ENCODE measurements at places on chromosomes 3 and 15.

DNA sequence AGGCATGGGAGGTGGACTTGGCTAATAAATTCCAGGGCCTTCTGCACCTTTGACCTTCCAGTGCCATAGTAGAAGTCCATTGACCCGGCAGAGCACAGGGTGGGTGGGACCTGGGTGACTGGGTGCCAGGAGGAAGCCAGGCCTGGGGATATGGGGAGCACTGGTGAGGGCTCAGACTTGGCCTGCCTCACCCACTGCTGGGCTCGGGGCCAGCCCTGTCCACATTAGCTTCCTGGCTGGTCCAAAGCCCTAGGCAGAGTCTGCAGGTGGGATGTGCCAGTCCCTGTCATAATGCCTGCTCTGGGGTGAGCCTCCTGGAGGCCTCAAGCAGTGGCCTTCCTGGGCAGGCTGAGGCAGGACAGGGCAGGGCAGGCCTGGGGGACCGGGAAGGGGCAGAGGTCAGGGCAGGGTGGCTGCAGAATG lies 38.1 kb upstream of the CHRNB4 start:
- DNase-seq, result no peak

DNA sequence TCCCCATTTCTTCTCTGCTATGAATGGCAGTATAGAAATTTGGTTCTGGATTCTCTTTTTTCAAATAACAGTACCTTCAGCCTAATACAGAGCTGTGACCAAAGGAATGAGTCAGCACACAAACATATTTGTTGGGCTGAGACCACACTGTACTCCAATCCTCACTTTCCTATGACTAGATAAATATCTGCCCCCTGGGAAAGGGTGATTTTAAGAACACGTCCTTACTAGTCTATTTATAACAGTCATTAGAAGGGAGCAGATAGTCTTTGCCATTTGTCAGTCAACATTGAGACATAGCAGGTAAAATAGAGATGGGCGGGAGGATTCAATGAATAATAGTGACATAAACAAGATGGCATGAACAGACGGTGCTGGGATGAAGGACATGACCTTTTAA lies 461.3 kb downstream of the MCTP2 start:
- DNase-seq, result no peak

DNA sequence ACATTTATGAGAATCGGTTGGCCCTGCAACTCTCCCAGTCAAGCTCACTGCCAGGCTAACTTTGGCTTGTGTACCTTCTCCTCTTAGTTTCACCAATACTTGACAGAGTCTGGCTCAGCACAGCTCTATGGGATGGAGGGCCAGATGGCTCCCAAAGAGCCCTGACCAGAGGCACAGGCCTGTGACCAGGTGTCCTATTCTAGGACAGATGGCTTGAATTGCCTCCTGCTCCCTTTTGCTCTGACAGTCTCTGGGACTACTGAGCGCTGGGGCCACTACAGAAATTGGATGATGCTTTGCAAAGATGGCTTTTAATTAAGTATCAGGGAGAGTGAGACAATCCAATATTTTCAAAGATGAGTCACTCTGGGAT lies 10.3 kb upstream of the ARID3B start:
- DNase-seq, result no peak

- no peak for DNase-seq
Measured at GRCh38 chr3:177724020-177724638, 526.8 kb upstream of the TBL1XR1 start.

- no peak for DNase-seq
Measured at GRCh38 chr3:195715134-195715533, 5.6 kb upstream of the MUC20 start.

- DNase-seq, result no peak
Measured at GRCh38 chr3:45792516-45793172, 3.7 kb downstream of the SLC6A20 start.

- DNase-seq, result no peak
Measured at GRCh38 chr15:46441294-46442062, 806.6 kb downstream of the SQOR start.

- no peak for DNase-seq
Measured at GRCh38 chr3:176994891-176995781, 202.1 kb downstream of the TBL1XR1 start.

- no peak for DNase-seq
Measured at GRCh38 chr3:140166861-140167599, 232.0 kb downstream of the CLSTN2 start.

- DNase-seq, result no peak
Measured at GRCh38 chr3:11390411-11391131, 118.4 kb downstream of the ATG7 start.

DNA sequence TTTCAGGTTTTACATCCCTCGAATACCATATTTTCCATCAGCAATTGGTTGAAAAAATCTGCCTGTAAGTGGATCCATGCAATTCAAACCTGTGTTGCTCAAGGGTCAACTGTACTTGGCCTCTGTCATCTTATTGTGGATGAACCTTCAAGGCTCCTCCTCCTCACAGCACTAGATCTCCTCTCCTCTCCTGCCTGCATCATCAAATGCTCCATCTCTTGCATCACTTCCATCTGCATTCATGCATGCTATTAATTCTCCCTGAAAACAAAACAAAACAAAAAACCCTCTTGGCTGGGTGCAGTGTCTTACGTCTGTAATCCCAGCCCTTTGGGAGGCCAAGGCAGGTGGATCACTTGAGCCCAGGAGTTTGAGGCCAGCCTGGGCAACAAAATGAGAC lies 10.1 kb downstream of the BCL2L10 start:
- DNase-seq, result no peak

DNA sequence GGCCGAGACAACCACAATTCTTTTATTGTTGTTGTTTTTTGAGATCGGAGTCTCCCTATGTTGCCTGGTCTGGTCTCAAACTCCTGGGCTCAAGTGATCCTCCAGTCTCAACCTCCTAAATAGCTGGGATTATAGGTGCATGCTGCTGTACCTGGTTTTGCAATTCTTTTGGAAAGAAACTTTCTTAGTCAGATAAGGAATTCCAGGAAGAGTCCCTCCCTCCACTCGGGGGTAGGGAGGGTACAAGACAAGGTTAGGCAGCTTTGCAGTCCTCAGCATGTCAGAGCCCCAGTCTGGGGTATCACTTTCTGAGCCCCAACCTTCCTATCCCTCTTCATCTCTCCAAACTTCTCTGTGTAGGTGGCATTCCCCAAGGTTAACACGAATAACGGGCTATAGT lies 33.8 kb upstream of the FURIN start:
- DNase-seq, result no peak

- no peak for DNase-seq
Measured at GRCh38 chr3:46130631-46131310, 77.3 kb downstream of the CCR1 start.

DNA sequence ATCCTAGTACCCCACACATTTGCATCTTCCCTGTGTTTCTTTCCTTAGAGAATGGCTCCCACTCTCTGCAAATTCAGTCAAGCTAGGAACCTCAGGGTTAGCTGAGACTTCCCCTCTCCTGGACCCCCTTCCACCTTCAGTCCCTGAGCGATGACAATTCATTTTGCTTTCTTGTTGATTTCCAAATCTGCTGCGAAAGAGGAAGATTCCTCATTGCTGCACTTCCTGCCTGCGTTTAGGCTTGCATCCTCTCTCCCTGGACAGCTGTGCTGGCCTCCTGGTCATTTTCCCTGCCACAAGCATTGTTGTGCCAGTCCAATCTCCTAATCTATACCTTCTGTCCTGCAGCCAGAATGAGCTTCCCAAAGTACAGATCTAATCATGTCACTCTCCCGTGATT lies 12.3 kb upstream of the DGKG start:
- DNase-seq, result no peak

DNA sequence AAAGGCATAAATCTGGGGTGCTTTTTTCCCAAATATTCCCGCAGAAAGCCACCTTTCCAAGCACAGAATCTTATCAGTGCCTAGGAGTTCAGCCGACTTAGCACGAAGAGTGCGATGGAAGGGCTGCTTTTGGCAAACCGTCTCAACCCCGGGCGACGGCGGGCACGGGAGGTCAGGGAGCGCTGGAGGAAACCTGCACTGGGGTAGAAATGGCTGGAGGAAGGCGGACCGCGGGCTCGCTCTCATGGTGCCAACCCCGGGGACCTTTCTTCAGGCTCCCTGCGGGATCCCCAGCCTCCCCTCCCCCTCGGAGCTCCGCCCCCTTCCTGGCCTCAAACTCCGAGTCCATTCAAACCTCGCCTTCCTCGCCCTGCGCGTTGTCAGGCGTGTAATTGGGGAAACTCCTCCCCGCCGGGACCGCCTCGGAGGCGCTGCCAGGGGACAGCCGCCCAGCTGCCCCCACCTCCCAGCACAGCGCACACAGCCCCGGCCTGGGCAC lies at the start of gene GABRG3:
GABRG3 (plus strand) TSS at position 470 of the 499 bp plus-strand sequence.
- no peak for DNase-seq

DNA sequence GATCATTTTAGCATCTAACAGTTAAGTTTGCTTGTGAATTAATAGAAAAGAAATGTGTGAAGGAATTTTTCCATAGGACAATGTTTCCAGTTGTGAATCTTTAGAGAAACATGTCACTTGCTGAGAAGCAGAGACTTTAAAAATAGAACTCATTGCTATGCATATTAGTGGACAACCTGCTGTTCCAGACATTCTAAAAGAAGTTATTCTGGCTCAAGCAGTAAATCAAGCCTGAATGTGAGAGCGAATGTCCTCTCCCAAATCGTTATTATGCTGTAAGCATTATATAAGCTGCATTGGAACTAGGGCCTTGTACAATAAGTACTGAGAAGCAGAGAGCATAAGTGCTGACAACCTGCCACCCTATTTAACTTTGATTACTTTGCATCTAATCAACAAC lies 990.9 kb downstream of the PLOD2 start:
- no peak for DNase-seq

DNA sequence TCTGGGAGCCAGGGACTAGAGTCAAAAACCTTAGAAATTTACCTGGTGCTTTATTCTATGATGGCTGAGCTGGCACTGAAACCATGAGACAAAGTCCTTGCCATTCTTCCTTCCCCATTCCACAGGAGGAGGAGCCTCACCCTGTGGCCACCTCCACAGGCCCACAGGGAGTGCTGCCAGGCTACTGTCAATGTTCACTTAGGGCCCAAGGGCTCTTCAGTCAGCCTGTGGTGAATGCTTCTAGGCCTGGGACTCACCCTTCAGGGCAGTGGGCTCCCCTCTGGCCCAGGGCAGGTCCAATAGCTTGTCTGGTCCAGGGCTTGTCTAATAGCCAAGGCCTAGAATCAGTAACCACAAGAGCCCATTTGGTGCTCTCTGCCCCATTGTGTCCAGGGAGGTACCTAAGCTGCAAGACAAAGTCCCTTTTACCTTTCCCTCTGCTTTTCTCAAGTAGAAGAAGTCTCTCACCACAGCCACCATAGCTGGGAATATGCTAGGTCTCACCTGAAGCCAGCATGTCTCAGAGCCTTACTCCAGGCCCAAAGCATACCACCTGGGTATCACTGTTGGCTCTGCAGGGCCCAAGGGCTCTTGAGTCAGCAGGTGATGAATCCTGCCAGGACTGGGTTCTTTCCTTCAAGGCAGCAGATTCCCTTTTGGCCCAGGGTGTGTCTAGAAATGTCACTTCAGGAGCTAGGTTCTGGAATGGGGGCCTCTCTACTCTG lies 61.8 kb upstream of the CHRNB4 start:
- no peak for DNase-seq

GRCh38 chr3:9411302-9411701 lies 13.9 kb downstream of the SETD5 start:
- DNase-seq, result no peak

GRCh38 chr3:140276703-140277102 lies 341.7 kb downstream of the CLSTN2 start:
- no peak for DNase-seq

GRCh38 chr3:44439499-44440295 lies 37.8 kb downstream of the ZNF445 start:
- peak; percentile 42 for DNase-seq

DNA sequence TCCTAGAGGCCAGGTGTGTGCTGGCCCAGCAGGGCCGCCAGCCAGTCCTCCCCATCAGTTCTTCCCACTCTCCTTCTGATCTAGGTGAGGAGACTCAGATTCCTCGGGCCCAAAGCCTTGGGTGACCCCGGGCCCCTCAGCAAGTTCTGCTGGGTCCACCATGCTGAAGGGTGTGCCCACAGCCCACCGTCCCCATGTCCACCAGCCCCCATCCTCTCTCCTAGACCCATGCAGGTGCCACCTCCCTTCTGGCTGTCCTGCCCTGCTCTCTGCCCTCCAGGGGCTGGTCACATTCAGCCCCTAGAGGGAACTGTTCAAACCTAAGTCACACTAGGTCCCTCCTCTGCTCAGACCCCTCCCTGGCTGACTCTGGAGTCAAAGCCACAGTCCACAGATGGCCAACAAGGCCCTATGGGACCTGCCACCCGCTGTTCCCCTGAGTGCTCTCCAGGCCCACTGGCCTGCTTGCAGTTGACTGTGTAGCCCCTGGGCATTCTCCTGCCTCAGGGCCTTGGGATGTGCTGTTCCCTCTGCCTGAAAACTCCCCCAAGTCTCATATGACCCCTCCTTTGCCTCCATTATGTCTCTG lies 878 bp upstream of the TLR9 start:
- DNase-seq, result no peak

- no peak for DNase-seq
Measured at GRCh38 chr3:106376016-106376570, 507.3 kb upstream of the CBLB start.

DNA sequence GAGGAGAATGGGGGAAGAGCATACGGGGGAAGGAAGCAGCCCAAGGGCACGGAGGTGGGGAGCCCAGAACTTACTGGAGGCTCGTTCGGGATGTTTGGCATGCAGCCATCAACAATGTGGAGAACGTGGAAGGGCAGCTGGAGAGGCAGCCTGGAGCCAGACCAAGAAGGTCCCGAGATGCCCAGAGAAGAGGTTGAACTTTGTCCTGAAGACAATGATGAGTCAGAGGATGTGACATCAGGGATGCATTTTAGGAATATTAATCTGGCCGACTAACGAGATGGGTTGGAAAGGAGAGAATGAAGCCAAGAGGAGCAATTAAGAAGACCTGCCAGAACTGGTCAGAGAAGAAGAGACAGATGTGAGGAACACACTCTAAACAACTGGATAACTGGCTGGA lies 98.2 kb downstream of the SRGAP3 start:
- DNase-seq, result no peak

- DNase-seq, result no peak
Measured at GRCh38 chr3:150146991-150147761, 176.5 kb upstream of the PFN2 start.

DNA sequence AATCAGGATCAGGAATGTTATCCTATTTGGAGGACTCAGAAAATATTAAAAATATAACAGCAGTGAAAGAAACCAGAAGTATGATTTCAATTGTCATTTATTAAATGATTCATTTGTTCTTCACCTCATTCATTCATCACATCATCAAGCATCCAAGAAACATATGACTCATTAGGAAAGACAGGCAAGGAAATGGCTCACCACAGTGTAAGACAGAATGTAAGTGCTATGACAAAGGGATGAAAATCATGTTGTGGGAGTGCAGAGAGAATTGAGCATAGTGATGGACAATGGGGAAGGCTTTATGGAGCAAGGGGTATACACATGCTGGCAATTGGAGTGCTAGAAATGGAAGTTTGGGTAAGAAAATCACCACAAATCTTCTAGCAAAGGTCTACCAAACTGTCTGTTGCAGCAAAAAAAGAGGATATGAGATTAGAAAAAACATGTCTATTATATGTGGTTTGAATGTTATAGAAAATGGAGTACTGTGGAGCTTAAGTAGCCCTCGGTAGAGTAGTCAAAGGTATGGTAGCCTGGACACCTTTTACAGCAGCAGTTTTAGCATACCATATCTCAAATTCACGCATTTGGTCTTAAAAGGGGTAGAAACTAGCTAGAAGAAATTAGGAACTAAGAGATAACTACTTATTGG lies 111.1 kb upstream of the GPR149 start:
- DNase-seq, result no peak

Measured in activated CD8-positive, alpha-beta memory T cell treated with anti-CD3 and anti-CD28 coated beads for 4 hours (primary cell).